ENCODE measurements at places on chromosomes 2 and 18.

DNA sequence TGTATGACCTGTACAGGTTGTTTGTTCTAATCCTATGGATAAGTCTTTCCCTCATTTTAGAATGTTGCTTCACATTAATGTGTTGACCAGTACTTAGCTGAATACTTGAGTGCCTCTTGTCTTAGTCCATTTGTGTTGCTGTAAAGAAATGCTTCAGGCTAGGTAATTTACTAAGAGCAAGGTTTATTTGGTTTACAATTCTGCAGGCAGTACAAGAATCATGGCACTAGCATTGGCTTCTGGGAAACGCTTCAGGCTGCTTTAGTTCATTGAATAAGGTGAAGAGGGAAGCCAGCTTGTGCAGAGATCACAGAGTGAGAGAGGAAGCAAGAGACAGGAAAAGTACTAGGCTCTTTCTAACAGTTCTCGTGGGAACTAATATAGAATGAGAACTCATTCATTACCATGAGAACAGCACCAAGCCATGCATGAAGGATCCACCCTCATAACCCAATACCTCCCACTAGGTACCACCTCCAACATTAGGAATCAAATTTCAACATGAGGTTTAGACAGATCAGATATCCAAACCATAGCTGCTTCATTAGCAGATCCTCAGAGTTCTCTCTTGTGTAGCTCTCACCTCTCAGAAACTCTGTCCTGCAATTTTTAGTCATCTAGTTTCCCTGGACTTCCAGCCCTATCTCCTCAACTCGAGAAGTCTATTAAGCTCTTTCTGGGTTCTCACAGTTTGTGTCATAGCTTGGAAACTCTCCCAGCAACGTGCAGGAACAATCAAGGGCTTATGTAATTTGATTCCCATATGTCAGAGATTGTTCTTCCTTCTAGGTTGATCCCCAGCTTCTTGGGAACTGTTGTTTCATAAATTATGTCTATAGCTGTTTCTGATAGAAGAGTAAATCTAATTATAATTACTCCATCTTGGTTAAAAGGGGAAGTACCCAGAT lies 2082.3 kb upstream of the CELF4 start:
- no peak for DNase-seq

DNA sequence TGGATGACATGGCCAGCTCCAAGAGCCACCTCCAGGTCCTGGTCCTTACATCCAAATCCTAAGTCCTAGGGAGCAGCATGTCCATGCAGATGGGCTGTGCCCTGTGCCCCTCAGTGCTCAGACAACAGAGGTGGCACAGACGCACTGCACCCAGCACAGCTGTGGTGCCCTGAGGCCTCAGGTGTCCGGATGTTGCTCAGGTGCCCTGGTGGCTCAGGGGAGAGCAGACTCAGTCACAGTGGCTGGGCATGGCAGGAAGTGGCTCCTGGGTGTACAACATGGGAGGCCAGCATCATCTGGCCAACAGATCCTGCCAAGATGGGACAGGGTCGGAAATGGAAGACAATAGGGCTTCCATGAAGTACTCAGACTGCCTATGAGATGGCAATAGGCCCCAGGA lies 50.1 kb downstream of the TIMM21 start:
- DNase-seq, result no peak

- peak; percentile 46 for DNase-seq
These were observed 14.3 kb downstream of the SIX3 start for GRCh38 chr2:44955593-44956392.

DNA sequence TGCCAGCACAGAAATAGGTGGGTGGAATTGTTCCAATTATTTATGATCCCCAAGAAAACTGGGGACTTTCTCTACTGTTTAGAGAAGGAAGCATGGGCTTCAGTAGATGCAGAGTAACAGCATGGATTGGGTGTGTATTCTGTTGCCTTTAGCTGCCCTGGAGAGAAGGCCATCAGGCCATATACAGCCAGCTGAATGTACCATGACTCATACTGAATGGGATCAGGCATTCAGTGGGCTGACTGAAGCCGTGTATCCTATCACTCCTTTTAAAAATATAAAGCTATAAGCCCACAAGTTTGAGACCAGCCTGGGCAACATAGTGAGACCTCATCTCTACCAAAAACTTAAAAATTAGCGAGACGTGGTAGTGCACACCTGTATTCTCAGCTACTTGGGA lies 16.7 kb upstream of the PLEKHM3 start:
- no peak for DNase-seq

- no peak for DNase-seq
These were observed 682 bp upstream of the LNPK start for GRCh38 chr2:176002688-176003210.

- no peak for DNase-seq
These were observed 93.6 kb downstream of the CRIM1 start for GRCh38 chr2:36449213-36449612.
